ENCODE measurements at places on chromosomes 4 and X. TPM values are rescaled to one million over a fixed set of nuclear protein-coding genes. Genes with fewer than 3 reads are reported as not detected.

PF4V1 gene
- polyA plus RNA-seq = not detected

- no peak for DNase-seq
Observed at GRCh38 chr4:89289312-89289711, 18.3 kb downstream of the GPRIN3 start.

DNA sequence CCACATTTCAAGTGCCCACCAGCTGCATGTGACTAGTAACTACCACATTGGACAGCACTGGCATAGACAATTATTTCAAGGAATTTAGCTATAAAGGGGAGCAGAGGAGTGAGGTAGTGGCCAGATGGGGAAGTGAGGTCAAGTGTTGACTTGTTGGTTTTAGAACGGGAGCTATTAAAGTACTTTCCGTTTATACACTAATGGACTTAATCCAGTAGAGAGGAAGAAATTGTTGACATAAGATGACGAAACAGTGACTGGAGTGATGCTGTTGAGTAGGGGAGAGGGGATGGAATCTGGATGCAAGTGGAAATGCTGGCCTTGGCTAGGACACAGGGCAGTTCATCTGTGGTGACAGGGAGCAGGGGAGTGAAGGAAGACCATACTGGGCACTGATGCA, 154.4 kb downstream of the AMMECR1 start:
- DNase-seq = no peak

SGMS2 gene
- not detected for polyA plus RNA-seq

DNA sequence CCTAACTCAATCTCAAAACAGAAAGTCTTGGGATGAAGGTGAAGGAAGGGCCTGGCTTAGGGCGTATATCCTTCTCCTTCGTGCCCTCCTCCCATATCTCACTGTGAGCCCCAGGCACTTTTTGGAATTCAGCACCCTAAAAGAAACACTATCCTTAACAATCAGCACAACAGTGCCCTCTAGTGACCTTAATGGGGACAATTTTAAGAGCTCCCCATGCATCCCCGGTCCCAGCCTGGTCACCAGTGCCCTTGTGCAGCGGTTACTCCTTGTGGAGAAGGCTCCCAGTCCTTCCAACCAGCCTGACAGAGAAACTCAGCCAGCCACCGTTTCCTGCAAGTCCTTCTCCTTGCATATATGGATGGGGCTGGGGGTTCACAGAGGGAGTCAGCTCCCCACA, 4.2 kb downstream of the PAK3 start:
- DNase-seq = peak; percentile 63

DNA sequence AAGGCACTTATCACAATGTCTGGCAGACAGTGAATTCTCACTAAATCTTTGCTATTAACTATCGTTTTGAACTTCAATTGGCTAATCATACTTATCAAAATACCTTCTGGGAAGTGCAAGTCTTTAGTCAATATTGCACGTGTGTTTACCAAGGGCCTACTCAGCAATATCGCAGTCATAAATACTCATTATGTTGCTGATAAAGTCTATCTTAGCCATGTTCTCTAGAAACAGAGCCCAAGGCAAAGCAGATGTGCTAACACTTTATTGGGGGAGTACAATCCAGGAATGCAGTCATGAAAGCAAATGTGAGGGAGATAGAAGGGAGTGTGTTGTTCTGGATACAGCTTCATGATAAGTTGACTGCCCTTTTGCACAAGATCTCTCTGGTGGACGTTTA, 90.5 kb downstream of the FBXO8 start:
- no peak for DNase-seq

- no peak for DNase-seq
Observed at GRCh38 chrX:143401160-143401559, 116.1 kb downstream of the SPANXN3 start.

- no peak for DNase-seq
Observed at GRCh38 chrX:9668537-9668936, 97.1 kb downstream of the GPR143 start.

- no peak for DNase-seq
Observed at GRCh38 chr4:171601091-171601490, 212.1 kb upstream of the GALNTL6 start.

GRCh38 chrX:63404332-63404731, 53.2 kb upstream of the SPIN4 start:
- no peak for DNase-seq

DNA sequence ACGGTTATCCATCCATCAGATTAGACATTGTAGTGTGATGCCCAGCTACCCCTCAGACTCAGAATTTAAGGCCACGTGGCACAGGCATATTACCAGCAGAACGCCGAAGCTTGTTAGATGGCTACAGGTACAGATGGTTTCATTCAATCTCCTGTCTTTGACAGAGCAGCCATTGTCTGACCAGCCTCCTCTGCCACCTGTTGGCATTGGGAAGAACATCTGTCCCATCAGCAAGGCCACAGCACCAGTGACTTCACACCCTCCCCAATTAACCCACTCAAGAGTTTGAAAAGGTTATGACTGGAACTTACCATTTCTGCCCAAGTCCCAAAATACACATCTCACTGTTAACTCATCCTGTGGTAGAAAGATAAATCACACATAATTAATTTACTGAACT, 22.0 kb upstream of the PHKA2 start:
- no peak for DNase-seq

GRCh38 chr4:1793496-1793840, 375 bp downstream of the FGFR3 start:
- no peak for DNase-seq

DUX4 gene
- polyA plus RNA-seq = not detected

CDX4 gene
- polyA plus RNA-seq = not detected
